ENCODE measurements at places on chromosomes 1 and 21.
A peak's percentile ranks its signal among the peaks of the same experiment; 100 is the strongest.

DNA sequence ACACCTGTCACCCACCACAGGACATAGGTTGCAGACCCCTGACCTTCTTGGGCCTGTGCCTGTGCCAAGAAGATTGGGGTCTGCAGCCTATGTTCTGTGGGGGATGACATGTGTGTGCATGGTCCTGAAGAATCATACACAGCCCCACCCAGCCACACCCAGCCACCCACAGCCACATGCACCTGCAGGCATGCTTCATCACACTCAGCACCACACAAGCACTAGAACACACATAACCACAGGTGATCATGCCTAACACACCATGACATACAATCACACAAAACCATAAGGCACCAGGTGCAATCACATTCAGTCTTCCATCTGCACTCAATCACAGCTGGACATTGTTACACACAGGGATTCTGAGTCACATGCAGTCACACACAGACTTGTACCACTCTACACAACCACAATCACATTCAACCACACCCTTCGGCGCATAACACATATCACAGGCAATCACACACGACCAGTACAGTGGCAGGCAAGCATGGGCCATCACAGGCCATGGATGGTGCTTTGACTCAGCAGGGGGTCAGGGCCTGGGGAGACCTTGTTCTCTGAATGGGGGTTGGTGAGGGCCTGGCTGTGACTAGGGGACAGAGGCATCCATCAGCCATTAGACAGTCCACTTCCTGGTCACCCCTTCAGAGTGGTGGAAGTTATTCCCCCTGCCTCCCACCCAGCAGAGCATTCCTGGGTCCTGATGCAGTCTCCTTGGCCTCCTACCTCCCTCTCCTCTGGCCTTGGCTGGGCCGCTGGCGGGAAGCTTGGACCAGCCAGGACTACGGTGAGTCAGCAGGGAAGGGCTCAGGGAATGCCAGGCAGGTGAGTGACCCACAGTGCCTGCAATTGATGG, 44.3 kb upstream of the EPS8L3 start:
- no peak for DNase-seq

- DNase-seq = peak; percentile 43
These were observed 51.0 kb upstream of the ERRFI1 start for GRCh38 chr1:8077120-8077573.

- no peak for DNase-seq
These were observed 30.1 kb upstream of the KCNK2 start for GRCh38 chr1:215052256-215053015.

GRCh38 chr1:30842697-30843354, 65.7 kb downstream of the SDC3 start:
- DNase-seq = no peak

GRCh38 chr1:206578978-206579374, 33.3 kb downstream of the EIF2D start:
- no peak for DNase-seq

DNA sequence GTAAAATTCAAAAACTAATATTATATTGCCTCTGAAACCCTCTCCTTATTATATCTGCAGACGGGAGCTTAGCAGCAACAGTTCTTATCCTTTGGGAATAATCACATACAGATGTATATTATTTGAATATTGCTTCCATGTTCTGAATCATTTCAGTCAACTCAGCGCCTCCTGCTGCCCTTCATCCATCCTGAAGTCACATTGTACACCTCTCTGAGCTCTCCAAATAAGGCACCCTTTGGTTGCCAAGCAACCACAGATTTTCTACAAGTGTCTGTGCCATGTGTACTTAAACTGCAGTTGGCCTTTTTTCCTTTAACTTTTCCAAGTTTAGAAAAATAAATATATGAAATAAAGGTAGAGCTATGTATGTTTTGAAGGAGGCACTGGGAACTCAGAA, 384.3 kb downstream of the LRRIQ3 start:
- no peak for DNase-seq

DNA sequence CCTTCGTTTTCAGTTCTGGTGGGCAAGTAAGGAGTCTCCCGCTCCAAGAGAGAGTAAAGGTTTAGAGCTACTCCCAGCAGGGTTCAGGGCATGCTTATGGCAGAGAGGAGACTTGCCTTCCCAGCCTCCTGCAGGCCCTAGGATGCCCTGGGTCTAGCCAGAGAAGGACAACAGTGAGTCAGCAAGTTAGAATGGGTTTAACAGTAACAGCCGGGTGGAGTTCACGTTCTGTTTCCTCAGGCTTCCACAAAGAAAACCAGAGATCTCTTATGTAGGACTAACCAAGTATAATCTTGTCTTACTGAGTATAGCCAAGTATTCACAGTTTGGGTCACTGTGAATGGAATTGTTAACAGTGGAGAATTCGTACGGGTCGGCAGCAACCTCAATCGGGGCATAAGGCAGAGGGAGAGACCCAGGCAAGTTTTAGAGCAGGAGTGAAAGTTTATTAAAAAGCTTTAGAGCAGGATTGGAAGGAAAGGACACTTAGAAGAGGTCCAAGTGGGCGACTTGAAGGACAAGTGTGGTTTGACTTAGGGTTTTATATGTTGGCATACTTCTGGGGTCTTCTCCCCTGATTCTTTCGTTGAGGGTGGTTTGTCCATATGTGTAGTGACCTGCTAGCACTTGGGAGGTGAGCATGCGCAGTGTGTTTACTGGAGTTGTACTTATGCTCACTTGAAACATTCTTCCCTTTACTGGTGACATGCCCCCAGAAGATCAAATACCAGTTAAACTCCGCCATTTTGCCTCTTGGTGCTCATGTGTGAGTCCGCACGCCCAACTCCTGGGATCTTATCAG, 4.5 kb downstream of the OVAAL start:
- no peak for DNase-seq

DNA sequence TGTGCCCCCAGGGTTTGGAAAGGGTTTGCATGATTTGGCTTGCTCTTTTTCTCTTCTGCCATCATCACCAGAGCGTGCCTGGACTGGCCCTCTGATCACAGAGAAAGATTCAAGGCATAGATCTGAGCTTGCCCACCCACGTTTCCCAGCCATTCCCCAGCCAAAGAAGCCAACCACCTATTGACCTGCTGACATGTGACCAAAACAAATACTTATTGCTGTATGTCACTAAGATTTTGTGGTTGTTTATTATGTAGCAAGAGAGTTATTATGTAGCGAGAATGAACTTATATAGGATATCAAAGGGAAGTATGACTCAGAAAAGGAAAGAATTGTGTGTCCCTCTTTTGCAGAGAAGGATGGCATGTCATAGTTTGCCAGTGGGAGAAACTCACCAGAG, 59.9 kb downstream of the UBE2U start:
- DNase-seq = no peak

DNA sequence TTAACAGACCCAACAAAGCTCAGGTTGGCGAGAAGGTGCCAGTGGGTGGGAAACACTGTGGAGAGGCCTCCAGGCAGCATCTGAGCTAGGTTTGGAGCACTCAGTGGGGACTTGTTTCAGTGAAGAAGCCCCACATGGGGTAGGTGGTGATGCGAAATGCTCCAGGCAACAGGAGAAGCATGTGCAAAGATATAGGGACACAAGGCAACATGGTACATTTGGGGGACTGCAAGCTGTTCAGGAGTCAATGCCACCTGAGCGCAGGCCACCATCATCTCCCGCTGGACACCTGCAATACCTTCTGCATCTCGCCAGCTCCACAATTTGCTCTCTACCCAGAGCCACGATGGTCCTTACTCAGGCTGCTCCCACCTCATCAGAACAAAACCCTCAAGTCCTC, 28.0 kb downstream of the BCAR3 start:
- DNase-seq = no peak

GRCh38 chr1:244456586-244456985, 4.5 kb upstream of the CATSPERE start:
- DNase-seq = no peak

- DNase-seq = no peak
These were observed 32.2 kb upstream of the CD1D start for GRCh38 chr1:158148468-158148867.

GRCh38 chr1:200359610-200360163, 50.1 kb downstream of the ZNF281 start:
- no peak for DNase-seq

DNA sequence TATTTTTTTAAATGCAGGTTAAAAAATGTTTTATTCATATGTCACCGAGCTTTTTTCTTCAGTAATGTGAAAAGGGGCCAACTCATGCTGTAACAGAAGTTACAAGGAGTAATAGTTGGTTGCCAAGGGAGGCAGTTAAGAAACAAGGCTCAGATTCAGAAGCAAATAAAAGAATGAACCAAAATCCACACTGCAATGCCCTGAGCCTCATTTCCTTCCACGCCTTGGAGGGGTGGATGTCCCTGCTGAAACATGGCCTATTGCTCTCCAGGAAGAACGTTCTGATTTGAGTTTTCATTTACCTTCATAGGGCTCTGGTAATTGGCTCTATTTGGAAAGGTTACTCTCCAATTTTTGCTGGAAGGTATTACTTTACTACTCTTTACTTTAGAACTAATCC, 24.4 kb downstream of the ALG14 start:
- DNase-seq = no peak

Measured in iPS-NIHi11 (cell line).